ENCODE measurements at places on chromosomes 1 and 21. TPM values are rescaled to one million over a fixed set of nuclear protein-coding genes. Genes with fewer than 3 reads are reported as not detected.

The PTAFR gene
- not detected for total RNA-seq

The LAD1 gene
- total RNA-seq = not detected

The ELAPOR1 gene
- 0.06 TPM for total RNA-seq

The KLHDC7A gene
- total RNA-seq = not detected

The CDC42 gene
- total RNA-seq = 182 TPM

The CHODL gene
- not detected for total RNA-seq

The PROK1 gene
- total RNA-seq = not detected

The S100A12 gene
- total RNA-seq = not detected

The SMCP gene
- not detected for total RNA-seq

The ZNF593OS gene
- not detected for total RNA-seq

The RPS6KA1 gene
- 2.6 TPM for total RNA-seq

The DSCAM gene
- 0.31 TPM for total RNA-seq

The LHX4 gene
- total RNA-seq = not detected

The GLIS1 gene
- 3.2 TPM for total RNA-seq

The CELA3B gene
- not detected for total RNA-seq

The ZSCAN20 gene
- total RNA-seq = 9.1 TPM

The MFSD2A gene
- 1.1 TPM for total RNA-seq

The SPOCD1 gene
- total RNA-seq = 18.3 TPM

The TIMM17A gene
- 21.1 TPM for total RNA-seq

The MIXL1 gene
- not detected for total RNA-seq

The SYPL2 gene
- total RNA-seq = 1.00 TPM

The LCE6A gene
- not detected for total RNA-seq

The TMPRSS2 gene
- not detected for total RNA-seq

The OPRD1 gene
- not detected for total RNA-seq

The MCOLN2 gene
- 0.20 TPM for total RNA-seq

The C1QTNF12 gene
- total RNA-seq = 0.93 TPM
